ENCODE measurements at places on chromosomes 2 and 18.

GRCh38 chr2:223925106-223925505 is 20.0 kb downstream of the WDFY1 start:
- no peak for DNase-seq

DNA sequence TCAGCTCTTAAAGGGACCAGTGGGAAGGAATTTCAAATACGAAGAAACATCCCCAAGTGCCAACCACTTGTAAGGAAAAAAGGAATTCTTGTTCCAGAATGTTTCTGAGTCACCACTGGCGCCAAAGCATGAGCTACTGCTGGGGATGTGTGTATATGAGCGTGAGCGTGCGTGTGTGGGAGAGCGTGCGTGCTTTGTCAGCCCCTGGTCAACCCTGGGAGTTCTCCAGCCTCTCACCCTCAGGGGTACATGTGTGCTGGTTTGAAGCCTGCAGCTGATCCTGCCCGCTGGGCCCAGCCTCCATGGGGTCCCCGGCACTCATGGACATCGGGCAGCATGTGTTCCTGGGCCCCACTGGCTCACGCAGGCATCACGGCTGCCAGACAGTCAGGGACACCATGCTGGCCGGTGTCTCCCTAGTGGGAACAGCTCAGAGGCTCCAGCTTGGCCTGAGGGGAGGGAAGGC is 17.1 kb downstream of the HS6ST1 start:
- DNase-seq, result no peak

DNA sequence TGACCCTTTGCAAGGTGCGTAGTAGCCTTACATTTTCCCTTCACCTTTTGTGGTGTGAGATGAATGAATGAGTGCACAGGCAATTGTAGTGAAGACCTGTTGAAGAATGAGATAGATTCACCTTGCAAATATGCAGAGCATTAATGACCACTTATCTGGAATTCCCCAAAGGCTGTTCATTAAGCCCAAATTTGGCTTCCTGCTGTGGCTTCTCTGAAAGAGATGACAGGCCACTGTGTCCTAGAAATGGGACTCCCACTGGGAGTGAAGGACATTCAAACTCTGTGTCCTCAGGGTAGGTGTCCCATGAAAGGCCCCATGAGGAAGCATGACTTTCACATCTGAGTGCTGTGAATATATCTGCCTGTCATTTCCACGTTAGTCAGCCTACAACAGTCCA is 1821.8 kb upstream of the PIK3C3 start:
- DNase-seq, result no peak

DNA sequence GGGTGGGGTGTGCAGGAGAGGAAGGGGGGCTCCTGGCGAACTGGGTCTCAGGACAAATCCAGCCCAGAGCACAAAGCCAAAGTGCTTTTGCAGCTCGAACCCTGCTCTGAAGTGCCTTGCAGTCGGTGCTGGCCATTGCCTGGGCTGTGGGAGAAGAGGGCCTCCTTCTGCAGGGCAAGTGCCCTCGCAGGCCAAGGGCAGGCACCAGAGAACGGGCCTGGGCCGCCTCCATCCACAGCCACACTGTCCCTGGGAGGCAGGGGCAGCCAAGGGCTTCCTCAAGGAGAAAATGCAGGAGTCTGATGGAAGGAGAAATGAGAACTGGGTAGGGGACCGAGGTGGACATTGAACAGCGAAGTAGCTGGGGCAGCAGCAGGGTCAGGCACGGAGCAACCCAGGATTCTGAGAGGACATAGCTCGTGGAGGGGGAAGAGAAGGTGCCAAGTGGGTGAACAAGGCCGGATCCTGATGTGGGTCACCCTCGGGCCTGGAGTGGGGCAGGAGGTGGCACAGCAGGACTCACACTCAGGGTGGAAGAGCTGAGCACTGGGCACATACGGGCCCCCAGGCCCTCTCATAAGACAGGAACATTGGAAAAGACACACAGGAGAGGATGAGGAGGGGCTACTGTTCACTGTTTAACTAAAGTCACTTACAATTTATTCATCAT is 312.8 kb upstream of the SALL3 start:
- no peak for DNase-seq

- no peak for DNase-seq
Measured at GRCh38 chr18:10926621-10927161, 222.7 kb downstream of the PIEZO2 start.

- no peak for DNase-seq
Measured at GRCh38 chr2:80193566-80193965, 111.0 kb downstream of the LRRTM1 start.

- no peak for DNase-seq
Measured at GRCh38 chr2:15116830-15117229, 444.3 kb downstream of the NBAS start.

DNA sequence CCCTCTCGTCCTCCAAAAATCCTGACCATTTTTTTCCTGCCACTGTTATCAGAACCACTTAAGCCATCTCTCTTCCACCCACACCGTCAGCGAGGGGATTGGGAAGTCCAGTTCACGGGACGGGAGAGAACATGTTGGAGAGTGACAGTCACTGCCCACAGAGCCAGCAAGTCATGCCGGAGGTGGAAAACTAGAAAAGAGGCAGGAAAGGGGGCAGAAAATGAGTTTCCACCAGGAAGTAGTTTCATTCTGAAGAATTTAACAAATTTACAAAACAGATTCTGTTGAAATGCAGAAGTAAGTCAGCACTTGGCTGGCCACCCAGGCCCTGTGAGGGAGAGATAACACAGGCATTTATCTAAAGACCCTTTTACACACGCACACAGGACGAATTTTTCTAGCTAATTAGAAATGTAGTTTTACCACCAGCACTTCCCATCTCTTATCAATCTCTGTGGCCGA is 431.3 kb downstream of the TSN start:
- no peak for DNase-seq

DNA sequence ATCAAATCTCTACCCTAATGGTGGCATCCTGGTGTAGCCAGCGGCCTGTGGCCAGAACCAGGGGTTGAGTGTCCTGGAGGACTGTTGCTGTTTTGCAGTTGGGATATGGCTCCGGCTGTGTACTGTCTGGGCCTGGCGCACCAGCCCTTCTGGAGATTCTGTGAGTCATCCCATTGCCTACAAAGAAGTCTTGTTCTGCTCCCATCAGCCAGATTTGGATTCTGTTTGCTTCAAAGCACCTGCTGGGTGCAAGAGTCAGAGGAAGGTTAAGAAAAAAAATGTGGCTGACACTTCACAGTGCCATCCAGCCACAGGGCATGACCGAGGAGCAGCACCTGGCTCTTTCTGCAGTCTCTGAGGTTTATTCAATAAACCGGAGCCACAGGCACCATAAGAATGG is 41.0 kb upstream of the ASAP2 start:
- DNase-seq, result no peak

DNA sequence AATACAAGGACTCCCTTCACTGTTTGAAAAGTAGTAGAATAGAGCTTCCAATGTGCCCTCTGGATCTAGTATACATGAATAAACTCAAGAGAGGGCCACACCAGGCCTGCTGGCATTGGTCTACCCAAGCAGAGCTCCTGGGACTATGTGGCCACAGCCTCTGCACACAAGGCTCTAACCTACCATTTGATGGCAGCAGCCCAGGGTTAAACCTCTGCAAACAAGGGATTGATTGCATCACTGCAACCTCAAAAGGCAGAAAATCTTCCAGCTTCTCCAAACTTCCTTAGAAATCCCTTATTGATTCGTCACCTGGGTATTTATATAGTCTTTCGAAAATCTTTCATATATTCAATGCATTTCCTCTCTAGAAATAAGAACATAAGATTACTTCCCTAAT is 147.6 kb upstream of the SETBP1 start:
- DNase-seq, result no peak

- no peak for DNase-seq
Measured at GRCh38 chr2:131035112-131035825, 58.0 kb downstream of the FAM168B start.

GRCh38 chr2:169050476-169051240 is 18.7 kb upstream of the DHRS9 start:
- no peak for DNase-seq

- DNase-seq, result no peak
Measured at GRCh38 chr2:186523791-186524190, 37.7 kb downstream of the ZC3H15 start.

DNA sequence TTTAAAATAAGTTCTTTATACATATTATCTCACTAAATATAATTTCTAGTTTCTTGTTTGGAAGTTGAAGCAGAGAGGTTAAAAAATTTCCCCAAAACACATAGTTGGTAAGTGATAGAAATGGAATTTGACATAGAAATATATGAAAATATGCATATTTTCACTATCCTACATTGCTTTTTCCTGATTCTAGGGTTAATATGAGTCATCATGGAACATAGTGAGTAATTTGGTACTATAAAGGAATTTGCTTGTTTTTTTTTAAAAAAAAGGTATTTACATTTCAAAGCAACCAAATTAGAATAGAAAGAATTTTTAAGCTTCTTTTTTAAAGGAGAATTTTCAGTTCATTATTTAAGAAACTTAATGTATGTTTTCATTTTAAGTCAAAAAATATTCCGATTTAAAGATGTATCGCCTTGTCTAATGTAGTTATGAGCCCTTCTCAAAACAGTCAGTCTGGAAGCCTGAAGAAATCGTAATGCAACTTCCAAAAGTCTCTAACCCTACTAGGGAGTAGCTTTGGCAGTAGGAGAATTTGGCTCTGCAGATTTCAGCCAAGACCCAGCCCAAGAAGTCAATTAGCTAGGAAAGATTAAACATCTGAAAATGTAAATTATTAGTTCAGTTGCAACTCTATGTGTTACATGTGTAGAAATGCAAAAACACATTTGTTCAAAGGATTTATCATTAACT is 147.3 kb downstream of the RDH14 start:
- DNase-seq, result no peak

DNA sequence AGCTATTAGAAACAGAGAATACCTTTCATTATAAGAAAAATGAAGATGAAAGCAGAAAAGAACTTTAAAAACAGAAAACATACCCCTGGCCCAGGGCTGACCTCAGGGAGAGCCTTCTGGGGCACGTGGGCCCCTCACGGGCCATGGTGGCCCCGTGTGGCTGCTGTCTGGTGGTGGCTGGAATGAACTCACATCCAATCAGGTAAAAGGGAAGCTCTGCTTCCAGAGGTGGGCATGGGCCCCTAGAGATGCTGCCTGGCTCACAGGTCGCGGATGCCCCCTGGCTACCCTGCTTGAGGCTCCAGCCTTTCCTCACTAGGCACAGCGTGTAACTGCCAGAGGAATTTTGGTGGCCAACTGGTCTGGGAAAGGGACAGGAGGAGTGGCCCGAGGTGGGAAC is 16.6 kb downstream of the SNORC start:
- no peak for DNase-seq

DNA sequence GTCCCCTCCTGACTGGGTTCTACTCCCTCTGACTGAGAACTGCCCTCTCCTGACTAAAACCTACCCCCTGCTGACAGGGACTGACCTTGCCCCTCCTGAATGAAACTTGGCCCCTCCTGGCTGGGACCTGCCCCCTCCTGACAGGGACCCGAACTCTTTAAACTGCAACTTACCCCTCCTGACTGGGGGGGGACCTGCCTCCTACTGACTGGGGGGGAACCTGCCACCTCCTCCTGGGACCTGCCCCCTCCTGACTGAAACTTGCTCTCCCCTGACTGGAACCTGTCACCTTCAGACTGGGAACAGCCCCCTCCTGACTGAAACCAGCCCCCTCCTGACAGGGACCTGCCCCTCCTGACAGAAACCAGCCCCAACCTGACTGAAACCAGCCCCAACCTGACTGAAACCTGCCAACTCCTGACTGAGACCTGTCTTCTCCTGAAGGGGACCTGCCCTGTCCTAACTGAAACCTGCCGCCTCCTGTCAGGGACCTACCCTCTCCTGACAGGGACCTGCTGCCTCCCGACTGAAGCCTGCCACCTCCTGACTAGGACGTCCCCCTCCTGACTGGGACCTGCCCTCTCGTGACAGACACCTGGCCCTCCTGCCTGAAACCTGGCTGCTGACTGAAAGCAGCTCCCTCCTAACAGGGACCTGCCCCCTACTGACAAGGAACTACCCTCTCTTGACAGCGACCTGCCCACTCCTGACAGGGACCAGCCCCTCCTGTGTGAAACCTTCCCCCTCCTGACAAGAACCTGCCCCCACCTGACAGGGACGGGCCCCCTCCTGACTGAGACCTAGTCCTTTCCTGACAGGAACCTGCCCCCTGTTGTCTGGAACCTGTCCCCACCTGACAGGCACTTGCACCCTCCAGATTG is 87.1 kb downstream of the PXDN start:
- no peak for DNase-seq

DNA sequence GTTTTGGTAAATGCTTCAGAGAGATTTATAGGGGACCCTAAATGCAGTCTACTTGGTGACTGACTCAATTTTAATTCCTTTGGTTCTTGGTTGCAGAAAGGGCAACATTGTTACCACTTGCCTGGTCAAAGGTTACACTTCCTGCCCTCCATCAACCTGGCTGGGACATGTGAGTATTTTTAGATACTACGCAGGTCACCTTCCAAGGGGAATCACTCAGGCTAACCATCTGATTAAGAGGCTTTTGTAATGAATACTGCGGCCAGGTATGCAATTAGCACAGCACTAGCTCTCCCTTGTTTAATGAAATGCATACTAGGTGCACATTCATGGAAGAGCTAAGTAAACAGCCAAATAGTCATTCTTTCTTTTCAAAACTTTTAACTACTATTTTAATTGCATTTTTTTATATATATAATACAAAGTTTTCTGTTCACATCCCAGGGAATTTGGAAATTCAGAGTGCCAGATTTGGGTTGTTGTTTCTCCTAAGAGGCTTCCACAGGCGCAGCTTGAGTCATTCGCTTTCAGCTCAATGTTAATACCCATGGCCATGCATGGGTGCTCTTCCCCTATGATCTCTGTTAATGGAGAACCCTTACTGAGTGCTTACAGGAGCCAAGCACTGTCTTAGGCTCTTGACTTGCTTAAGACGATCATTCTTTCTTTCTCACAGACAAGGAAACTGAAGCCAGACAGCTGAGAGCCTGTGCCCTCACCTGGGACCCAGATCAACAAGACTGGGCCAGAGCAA is 152.2 kb downstream of the MTX2 start:
- no peak for DNase-seq

- no peak for DNase-seq
Measured at GRCh38 chr2:118430510-118431164, 342.4 kb downstream of the INSIG2 start.

- DNase-seq, result no peak
Measured at GRCh38 chr2:100910111-100910510, 90.2 kb downstream of the NPAS2 start.

- no peak for DNase-seq
Measured at GRCh38 chr2:12289120-12289802, 427.5 kb upstream of the TRIB2 start.

DNA sequence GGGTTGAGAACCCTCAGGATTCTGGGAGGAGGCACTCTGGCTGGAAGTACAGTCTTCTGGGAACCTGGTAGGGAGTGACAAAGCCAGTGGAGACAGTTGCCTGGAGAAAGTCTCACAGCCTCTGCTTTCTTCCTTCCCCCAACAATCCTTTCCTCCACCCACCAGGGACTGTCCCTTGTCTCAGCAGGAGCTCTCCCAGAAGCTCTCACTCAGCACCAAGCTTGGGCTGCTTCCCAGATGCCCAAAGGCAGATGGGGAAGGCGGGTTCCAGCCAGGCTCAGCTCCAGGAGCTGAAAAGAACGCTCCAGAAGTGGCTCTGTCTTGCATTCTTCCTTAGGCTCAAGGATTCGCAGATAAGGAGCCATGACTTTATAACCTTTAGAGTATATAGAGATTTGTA is 7.6 kb upstream of the NAGK start:
- DNase-seq, result no peak
